Renal pelvis (tissue), 12 donors: ENCODE measurements at places on chromosomes 16 and 17. TPM values are rescaled to one million over a fixed set of nuclear protein-coding genes. Genes with fewer than 3 reads are reported as not detected.

Gene TEKT5
- 0.21 TPM for polyA plus RNA-seq

- no peak for DNase-seq
Measured at GRCh38 chr17:82355770-82356427, 3.1 kb upstream of the TEX19 start.

- DNase-seq = no peak
Measured at GRCh38 chr16:11188801-11189740, 66.9 kb downstream of the SOCS1 start.

Gene GP1BA
- 2.1 TPM for polyA plus RNA-seq

- no peak for DNase-seq
Measured at GRCh38 chr16:88384222-88385111, 1.7 kb downstream of the ZNF469 start.

Gene VTN
- 18.7 TPM for polyA plus RNA-seq

DNA sequence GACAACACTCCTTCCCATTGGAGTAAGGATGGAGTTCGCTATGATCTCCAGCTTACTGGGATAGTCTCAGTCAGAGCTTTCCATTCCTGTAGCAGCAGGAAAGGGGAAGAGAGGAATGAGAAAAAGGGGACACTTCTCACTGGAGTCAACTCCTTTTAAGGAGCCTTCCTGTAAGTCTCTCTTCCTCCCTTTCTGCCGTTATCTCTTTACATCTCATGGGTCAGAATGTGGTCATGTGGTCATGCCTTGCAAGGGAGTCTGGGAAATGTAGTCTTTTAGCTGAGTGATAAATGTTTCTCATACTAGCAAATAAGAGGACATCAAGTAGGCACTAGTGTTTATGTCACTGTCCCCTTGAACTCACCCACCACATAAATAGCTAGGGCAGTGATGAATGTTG, 227.3 kb downstream of the HAPSTR1 start:
- no peak for DNase-seq

Gene KRT32
- not detected for polyA plus RNA-seq

Gene EXOC3L1
- polyA plus RNA-seq = 6.7 TPM

DNA sequence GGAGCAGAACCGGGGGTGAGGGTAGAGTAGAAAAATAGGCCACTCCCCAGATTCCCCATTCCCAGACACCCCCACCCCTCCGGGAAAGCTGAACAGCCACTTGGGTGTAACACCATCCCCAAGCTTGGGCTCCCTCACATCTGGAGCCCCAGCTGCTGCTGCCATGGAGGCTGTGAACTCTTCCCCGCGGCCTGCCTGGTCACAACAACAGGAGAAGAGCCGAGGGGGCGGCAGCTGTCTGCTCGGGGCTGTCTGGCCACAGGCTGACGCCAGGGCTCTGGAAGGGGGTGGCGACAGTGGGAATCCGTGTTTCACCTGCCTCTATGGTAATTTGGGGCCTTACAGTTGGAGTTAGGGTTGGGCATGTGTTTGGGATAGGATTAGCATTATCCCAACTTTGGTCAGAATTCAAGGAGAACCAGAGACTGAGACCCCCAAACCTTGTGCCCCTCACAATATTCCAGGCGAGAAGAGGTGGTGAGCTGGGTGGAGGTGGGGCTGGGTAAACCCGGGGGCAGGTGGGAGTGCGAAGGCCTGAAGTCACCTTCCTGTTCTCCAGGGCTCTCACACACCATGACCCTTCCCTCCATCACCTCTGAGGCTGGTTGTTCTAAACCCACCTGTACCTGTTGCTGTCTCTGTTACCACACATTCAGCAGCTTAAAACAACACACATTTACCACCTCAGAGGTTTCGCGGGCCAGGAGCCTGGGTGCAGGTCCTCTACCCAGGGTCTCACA, 29.7 kb upstream of the NXPH3 start:
- no peak for DNase-seq

- DNase-seq = no peak
Measured at GRCh38 chr16:81349608-81350305, 35.0 kb downstream of the GAN start.

Gene RNU2-1
- polyA plus RNA-seq = not detected

Gene ABCC3
- 21.2 TPM for polyA plus RNA-seq

GRCh38 chr17:78322858-78323455, 36.9 kb downstream of the SOCS3 start:
- DNase-seq = no peak

DNA sequence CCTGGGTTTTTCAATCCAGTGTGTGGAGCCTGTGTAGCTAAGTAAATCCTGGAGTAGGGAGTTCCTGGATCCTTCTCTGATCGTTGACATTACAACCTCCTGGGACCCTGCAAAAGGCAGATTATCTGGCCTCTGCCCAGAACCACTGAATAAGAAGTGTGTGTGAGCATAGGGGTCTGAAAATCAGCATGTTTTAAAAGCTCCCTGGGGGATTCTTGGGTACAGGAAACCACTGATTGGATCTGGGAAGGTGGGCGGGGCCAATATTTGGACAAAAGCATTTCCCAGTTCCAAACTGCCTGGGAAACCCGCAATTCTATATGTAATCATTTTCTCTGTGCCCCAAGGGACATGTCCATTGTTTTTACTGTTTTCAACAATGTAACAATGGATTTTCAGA, 27.2 kb upstream of the BEAN1 start:
- no peak for DNase-seq

Gene TSPAN10
- 4.2 TPM for polyA plus RNA-seq

- DNase-seq = no peak
Measured at GRCh38 chr17:43402078-43402477, 3.3 kb downstream of the ARL4D start.

DNA sequence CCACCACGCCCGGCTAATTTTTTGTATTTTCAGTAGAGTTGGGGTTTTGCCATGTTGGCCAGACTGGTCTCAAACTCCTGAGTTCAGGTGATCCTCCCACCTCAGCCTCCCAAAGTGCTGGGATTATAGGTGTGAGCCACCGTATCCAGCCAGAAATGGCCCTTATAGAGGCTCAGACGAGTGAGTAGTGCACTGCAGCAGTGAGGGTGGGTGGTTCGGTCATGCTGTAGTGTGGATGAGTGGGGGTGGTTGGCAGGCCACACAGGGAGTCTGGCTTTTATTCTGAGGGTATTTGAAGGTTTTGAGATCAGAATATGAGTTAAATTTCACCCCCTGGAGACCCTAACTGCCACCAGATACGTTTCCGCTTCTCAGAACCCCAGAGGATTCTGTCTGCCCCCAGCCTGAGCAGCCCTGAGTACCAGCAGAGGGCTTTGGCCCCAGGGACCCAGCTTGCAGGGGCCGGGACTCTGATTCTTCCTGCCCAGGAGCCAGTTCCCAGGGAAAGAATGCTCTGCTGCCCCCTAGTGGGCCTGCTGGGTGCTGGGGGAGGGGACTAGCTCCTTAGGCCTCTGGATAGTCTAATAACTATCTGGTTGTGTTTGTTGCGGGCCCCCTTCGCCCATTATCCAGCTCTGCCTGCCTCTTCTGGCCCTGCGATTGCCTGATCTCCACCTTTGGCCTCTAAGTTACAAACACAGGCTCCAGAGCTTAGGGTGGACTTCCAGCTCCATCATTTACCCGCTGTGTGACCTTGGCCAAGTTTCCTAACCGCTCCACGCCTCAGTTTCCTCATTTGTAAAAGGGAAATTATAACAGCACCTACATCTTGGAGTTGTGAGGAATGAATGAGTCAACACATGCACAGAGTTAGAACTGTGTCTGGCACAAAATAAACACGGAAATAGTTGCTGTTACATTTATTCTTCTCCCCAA, 2.0 kb downstream of the ZNF771 start:
- DNase-seq = peak; percentile 89

Gene HS3ST3B1
- 27.7 TPM for polyA plus RNA-seq

GRCh38 chr16:16157166-16157565, 66.1 kb downstream of the ABCC6 start:
- no peak for DNase-seq

GRCh38 chr16:55039511-55039910, 108.8 kb downstream of the IRX5 start:
- no peak for DNase-seq

GRCh38 chr17:14135906-14136590, 66.7 kb downstream of the COX10 start:
- DNase-seq = no peak

DNA sequence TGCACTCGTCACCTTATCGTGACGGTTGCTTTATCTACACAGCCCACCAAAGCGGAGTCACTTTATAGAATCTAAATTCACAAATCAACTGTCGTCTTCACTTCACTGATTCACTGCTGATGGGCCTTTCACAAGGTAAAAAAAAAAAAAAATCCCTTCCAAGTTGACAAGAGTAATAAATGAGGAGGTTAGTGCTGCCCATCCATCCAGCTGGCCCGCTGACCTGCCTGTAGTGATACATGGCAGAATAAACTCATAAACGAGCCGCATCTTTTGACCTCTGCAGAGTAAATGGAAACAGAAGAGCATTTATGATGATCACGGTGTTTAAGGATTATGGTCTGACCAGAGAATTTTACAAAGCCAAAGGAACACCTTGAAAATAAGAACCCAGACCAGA, 227.3 kb upstream of the IRX5 start:
- no peak for DNase-seq
